Fibroblast of villous mesenchyme (primary cell): ENCODE measurements at places on chromosomes 5 and 9.
A peak's percentile ranks its signal among the peaks of the same experiment; 100 is the strongest.

DNA sequence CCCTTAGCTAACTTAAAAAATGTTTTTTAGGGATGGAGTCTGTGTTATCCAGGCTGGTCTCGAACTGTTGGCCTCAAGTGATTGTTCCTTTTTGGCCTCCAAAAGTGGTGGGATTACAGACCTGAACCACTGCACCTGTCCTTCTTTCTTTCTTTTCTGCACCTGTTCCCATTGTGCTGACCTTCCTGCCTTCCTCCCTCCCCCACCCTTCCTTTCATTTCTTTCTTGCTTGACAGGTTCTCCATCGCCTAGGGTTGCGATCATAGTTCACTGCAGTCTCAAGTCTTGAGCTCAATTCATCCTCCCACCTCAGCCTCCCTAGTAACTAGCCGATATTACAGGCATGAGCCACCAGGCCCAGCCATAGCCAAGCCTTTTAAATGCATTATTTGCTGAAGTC, 20.6 kb downstream of the JMY start:
- DNase-seq = no peak

- peak; percentile 26 for DNase-seq
These were observed 33.6 kb upstream of the TRIM32 start for GRCh38 chr9:116653348-116654058.

DNA sequence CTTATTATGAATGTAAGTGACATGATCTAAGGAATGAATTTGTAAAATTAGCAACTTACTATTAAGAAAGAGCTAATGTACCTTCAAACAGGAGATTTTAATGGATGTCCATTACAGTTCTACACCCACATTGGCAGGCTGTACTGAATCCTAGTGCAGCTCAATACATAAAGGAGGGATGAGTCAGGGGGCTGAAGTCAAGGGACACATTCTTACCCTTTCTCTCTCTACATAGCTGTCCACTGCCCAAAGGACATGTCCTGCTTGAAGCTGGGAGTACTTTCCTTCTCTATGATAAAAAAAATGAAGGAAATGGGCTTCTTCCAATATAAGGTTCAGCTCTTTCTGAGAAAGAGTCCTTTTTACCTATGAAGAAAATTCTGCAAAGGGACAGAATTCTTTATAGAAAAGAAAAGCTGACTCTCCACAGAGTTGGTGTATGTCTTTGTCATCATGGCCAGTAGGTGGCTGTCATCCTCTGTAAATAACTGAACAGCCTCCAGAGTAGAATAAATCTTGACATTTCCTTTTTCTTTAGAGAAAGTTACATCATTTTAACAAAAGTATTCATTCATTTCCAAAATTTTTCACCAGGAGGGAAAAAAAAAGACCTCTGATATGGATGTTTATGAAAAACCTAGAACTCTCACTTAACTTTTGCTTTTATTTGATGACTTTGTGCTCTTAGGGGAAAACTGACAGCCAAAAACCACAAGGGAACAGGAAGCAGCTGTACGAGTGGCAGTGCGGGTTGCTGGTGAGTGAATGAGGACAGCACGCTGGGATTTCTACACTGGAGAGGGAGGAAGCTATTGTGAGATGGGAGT, 13.1 kb upstream of the IFNA14 start:
- peak; percentile 26 for DNase-seq

GRCh38 chr5:139848508-139849100, 53.0 kb downstream of the PSD2 start:
- no peak for DNase-seq

- no peak for DNase-seq
These were observed 12.0 kb upstream of the OLFM1 start for GRCh38 chr9:135075234-135076142.

DNA sequence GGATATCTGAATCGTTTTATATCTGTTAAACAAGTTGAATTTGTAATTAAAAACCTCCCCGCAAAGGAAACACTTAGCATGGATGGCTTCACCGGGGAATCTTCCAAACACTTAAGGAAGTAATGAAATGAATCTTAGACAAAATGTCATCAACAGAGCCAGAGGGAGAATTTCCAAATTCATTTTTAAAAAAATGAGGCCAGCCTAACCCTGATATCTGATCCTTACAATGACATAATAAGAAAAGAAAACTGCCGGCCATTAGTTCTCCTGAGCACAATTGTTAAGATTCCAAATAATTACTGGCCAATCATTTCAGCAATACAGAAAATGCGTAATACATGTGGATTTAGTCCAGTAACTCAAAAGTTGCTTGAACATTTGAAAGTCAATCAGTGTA, 6.1 kb upstream of the KIF12 start:
- no peak for DNase-seq

DNA sequence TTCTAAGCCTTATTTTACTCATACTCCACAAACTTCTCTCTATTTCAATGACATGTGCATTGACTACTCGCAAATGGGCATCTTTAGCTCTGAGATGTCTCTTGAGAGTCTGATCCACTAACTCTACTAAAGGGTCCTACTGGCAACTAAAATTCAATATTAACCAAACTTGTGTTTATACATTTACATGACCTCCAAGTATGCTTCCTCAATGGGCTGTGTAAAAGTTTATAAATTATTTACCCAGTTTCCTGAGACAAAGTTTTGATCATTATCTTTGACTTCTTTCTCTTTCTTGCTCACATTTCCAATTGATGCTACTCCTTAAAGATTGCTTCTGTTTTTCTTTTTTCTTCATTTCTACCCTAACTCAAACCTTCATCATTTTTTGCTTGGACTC, 510.1 kb upstream of the DAB2 start:
- DNase-seq = no peak

DNA sequence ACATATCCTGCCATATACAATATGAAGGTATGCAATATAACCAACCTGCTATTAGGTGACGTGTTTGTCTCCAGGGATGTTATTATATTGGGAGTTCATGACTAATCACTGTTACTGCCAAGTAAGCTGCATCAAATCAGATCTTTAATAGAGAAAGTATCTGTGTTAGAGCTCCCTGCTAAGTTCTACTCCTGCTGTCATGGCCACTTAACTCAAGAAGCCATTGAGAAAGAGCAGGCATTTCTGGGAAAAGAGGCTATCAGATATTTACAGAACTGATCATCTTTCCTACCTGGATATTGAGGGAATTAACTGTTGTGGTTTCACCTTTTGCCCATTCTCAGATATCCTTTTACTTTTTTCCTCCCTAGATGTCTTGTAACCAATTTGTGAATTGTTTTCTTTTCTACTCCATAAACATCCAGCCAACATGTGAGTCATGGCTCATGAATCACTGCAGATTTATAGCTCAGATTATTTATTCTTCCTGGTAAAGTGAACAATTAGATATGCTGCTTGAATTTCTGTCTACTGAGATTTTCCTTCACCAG, 634.8 kb upstream of the FAM174A start:
- DNase-seq = peak; percentile 6

GRCh38 chr5:64947031-64947430, 178.3 kb downstream of the CWC27 start:
- DNase-seq = peak; percentile 13

- no peak for DNase-seq
These were observed 14.5 kb upstream of the SRP19 start for GRCh38 chr5:112846556-112846955.

DNA sequence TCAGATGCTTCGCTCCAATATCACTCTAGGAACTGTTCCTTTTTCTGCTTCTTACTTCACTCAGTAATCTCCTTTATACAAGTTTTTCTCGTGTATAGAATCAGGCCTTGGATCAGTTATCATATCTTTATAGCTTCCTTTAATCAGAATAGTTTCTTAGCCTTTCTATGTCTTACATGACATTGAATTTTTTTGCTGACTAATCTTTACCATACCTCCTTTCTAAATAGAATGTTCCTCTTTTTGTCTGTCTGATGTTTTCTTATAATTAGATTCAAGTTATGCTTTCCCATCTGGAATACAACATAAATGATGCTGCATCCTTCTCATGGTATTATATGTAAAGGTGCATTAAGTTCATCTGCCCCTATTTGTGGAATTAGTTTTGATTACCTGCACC, 40.2 kb upstream of the TYRP1 start:
- DNase-seq = no peak

DNA sequence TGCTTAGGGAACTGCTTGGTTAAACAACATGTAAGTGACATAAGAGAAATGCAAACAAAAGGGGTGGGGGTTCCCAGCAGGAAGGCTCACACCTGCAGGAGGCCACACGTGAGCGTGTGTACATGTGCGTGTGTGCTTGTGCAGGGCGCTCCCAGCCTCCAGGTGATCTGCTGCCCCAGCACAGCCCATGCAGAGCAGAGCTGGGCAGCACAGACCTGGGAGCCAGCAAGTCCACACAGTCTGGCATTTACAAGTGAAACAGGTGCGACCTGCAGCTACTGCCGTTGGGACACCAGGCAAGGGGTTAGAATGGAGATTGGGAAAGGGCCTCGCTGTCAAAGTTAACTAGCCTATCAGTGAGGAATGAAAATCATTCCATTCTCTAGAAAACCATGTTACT, 41.8 kb downstream of the GRAMD2B start:
- DNase-seq = no peak
